ENCODE measurements at places on chromosomes 6 and 20. TPM values are rescaled to one million over a fixed set of nuclear protein-coding genes. Genes with fewer than 3 reads are reported as not detected.

The MLN gene
- not detected for total RNA-seq

The GSS gene
- 47.9 TPM for total RNA-seq

The SNX21 gene
- total RNA-seq = 11.9 TPM

The SLCO4A1 gene
- total RNA-seq = 4.1 TPM

The OR2B6 gene
- total RNA-seq = not detected

The NCOA7 gene
- 71.2 TPM for total RNA-seq

The DPPA5 gene
- total RNA-seq = not detected

The METTL24 gene
- not detected for total RNA-seq

The FAM209B gene
- not detected for total RNA-seq

The GTSF1L gene
- total RNA-seq = not detected

The PRICKLE4 gene
- total RNA-seq = 2.2 TPM

The PBOV1 gene
- not detected for total RNA-seq

The TCF21 gene
- not detected for total RNA-seq

The SMOC2 gene
- not detected for total RNA-seq

The RIMS1 gene
- 0.44 TPM for total RNA-seq

The NFATC2 gene
- 12.9 TPM for total RNA-seq

The GRM4 gene
- not detected for total RNA-seq

The GJA1 gene
- total RNA-seq = 235 TPM

The OXT gene
- not detected for total RNA-seq

The TPD52L2 gene
- 114 TPM for total RNA-seq

The CST8 gene
- total RNA-seq = not detected

The GZF1 gene
- 10.0 TPM for total RNA-seq

The MCHR2 gene
- total RNA-seq = not detected

The REPS1 gene
- total RNA-seq = 26.3 TPM

The THEMIS gene
- not detected for total RNA-seq

The AGPAT4 gene
- total RNA-seq = 15.2 TPM

The HDGFL1 gene
- not detected for total RNA-seq

The ZSCAN12 gene
- 4.4 TPM for total RNA-seq

The JPH2 gene
- not detected for total RNA-seq

The MMS22L gene
- 22.7 TPM for total RNA-seq

The COL19A1 gene
- not detected for total RNA-seq

The CFAP206 gene
- 0.21 TPM for total RNA-seq

The FAM184A gene
- total RNA-seq = 0.95 TPM

The RIPPLY2 gene
- not detected for total RNA-seq

The KCNK15 gene
- not detected for total RNA-seq

The CRIP3 gene
- not detected for total RNA-seq

The SLC24A3 gene
- not detected for total RNA-seq

The ZC2HC1B gene
- not detected for total RNA-seq

The TCF19 gene
- total RNA-seq = 28.0 TPM

The CDH22 gene
- total RNA-seq = not detected

The EYS gene
- 0.27 TPM for total RNA-seq

The MOG gene
- not detected for total RNA-seq

The TCF15 gene
- 1.3 TPM for total RNA-seq

The LCA5 gene
- 4.2 TPM for total RNA-seq

The GMPR gene
- 36.3 TPM for total RNA-seq

The KHDC1 gene
- 3.3 TPM for total RNA-seq

The DLK2 gene
- total RNA-seq = not detected

The C6orf132 gene
- total RNA-seq = 0.71 TPM

The SPDEF gene
- total RNA-seq = not detected

The LPA gene
- total RNA-seq = not detected

The GNRH2 gene
- 1.7 TPM for total RNA-seq

The SHLD1 gene
- 5.1 TPM for total RNA-seq

The EGFL8 gene
- total RNA-seq = 13.6 TPM

Measured in endothelial cell of umbilical vein (primary cell).